ENCODE measurements at places on chromosomes 16 and 17.

DNA sequence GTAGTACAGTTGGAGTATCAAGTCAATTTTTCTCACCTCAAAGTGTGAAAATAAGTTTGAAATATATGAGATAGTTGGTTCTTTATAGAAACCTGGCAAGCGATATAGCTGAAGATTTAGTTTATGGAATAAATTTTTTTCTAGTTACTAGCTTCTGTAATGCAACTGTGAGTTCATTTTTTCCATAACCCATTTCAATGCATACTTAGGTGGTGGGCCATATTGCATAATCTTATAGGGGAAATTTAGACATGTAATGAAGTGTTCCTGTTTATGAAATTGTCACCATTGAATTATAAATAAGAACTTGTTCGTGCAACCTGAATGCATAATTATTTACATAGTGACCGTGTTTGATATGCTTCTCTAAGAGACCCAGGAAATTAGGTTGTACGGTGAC, 9.0 kb downstream of the MOSMO start:
- DNase-seq: no peak

GRCh38 chr16:20348365-20349185, 3.9 kb downstream of the UMOD start:
- peak; percentile 18 for DNase-seq

DNA sequence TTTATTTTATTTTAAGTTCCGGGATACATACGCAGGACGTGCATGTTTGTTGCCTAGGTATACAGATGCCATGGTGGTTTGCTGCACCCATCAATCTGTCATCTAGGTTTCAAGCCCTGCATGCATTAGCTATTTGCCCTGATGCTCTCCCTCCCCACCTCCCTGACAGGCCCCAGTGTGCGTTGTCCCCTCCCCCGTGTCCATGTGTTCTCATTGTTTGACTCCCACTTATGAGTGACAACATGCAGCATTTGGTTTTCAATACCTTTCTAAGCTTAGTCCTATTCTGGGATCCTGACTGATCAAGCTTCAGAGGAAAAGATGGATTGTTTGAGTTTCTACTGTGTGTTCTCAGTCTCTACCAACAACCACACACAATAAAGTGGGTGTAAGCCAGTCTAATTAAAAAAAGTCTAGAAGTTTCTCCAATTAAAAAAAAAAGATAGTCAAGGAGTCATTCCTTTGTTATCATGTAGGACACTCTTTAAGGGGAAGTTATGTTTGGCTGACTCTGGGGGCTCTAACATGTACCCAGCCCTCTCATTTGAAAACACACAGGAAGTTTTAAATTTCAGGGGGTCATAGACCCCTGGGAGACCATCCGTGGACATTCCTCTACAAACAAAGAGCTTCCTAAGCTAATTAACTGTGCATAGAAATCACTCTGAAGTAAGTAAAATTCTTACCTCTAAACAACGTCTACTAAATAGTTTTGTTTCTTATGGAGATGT, 66.3 kb upstream of the ADAMTS18 start:
- peak; percentile 7 for DNase-seq

GRCh38 chr17:67629971-67630320, 87.8 kb upstream of the NOL11 start:
- peak; percentile 45 for DNase-seq
